Hematopoietic multipotent progenitor cell treated with erythropoietin and hydrocortisone succinate and interleukin-3 and kit ligand, for 4 days (in vitro differentiated cells): ENCODE measurements at places on chromosomes 5 and 9.

- DNase-seq, result no peak
These were observed 7.2 kb downstream of the ZNF354B start for GRCh38 chr5:178866946-178867345.

- no peak for DNase-seq
These were observed 845.9 kb downstream of the MAT2B start for GRCh38 chr5:164351245-164351834.

- DNase-seq, result no peak
These were observed 50.1 kb downstream of the HMCN2 start for GRCh38 chr9:130315446-130316226.

DNA sequence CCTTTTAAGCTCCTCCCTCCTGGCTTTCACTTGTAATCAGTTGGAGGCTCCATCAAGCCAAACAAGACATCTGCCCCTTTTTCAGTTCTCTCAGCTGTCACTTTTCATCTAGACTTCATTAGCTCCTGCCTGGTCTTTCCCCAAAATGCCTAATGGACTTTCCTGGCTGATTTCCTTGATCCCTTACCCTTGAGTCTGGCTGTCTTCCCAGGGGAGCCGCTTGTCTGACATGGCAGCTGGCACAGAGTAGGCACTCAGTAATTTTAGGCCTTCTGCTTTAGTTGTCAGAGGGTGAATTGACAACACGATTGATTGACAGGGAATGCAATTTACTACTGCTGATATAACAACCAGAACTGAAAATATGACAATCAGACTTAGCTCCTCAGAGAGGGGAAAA is 2.1 kb downstream of the C9orf153 start:
- no peak for DNase-seq

GRCh38 chr5:125604104-125604503 is 819.1 kb upstream of the GRAMD2B start:
- no peak for DNase-seq

GRCh38 chr5:77960305-77960704 is 184.2 kb upstream of the TBCA start:
- DNase-seq, result no peak

- no peak for DNase-seq
These were observed 31.5 kb upstream of the ALDH1B1 start for GRCh38 chr9:38360839-38361472.

- DNase-seq, result peak; percentile 20
These were observed 94.9 kb downstream of the SREK1 start for GRCh38 chr5:66239034-66239433.

- no peak for DNase-seq
These were observed 131.4 kb downstream of the CD180 start for GRCh38 chr5:67065237-67065636.

DNA sequence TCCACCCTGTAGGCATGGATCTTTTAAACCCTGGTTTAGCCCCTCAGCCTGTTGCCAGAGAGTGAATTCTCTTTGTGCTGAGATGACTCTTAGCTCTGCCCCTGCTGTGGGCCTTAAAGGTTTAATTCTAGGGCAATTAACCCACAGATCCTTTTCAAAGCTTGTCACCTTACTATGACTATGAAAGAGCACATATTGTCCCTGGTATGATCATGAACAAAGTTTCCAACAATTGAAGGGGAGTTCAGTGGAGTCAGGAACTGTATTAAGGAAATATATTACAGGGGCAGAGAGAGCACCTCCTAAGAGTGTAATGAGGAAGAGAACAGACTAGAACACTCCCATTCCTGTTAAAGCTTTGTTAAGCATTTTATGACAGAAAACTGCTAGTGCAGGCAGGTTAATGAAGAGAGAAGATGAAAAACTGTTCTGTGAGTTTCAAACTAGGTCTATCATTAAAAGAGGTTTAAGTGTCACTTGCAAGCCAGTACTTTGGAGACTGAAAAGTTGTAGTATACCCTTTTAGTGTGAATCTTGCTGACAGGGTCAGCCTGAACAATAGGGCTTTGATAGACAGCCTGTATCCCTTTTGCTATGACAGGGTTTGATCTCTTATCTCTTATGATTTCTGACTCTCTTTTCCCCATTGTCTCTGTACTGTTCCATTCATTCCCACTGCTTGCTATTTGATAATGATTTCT is 104.2 kb upstream of the ELL2 start:
- no peak for DNase-seq

DNA sequence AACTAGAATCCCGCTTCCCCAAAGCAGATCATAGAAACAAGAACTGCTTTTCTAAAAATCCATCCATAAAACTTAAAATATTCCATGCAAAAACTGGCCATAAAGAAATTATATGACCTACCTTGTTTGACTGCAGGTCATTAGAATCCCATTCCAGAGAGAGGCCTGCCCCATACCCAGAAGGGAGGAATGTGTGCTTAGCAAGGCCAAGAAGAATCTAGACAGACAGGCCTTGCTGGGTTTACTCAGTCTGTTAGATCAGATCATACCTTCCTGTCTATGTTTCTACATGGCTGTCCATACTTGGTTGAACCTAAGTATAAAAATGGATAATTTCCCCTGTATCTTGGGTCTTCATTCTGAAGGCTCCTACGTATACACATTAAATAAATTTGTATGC is 358.8 kb upstream of the TRPC7 start:
- DNase-seq, result no peak

- DNase-seq, result no peak
These were observed 339.0 kb upstream of the WWC1 start for GRCh38 chr5:167952278-167952995.

GRCh38 chr5:102737805-102738469 is 17.2 kb upstream of the PAM start:
- DNase-seq, result no peak

DNA sequence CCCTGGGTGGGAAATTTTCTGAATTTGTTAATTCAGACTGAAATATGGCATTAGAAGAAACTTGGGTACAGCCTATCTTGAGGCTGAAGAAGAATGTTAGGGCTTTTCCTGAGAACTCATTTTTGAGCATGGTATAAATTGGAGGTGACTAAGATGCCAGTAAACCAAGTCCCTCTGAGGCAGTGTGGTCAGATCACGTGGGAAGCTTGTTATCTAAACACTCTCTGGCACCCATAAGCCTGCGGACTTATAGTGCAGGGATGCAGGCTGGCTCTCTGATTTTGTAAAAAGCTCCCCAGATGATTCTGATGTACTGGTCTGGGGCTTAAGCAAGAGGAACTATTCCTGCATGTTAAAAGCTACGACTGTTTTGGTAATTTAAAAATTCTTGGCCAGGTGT is 34.3 kb downstream of the MTMR12 start:
- DNase-seq, result peak; percentile 85

DNA sequence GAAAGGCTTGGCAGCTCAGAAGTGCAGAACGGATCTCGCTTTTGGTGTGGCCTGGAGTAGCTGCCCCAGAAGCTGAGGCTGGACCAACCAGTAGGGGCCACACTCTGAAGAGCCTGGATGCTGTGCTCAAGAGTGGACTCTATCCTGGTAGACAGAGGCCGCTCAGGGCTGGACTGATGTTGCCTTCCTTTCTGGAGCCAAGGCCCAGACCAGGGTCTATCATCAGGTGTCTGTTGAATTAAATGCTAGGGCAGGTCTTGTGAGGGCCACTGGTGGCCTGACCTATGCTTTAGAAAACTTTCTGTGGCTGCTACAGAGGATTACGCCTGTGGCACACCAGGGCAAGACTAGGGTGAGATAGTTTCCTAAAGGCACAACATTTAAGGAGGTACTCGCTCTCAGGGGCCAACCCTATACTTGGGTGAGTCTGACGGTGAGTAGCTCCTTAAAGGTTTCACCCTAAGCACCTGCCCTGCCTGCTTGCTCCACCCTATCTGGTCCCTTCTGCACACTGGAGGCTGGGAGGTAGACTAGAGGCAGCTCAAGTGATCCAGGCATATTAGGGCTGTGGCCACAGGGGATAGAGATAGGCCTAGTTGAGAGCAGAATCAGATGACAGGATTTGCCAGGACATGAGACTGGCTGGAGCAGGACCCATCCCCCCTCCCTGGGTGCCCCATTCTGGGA is 9.8 kb upstream of the IRF1 start:
- peak; percentile 33 for DNase-seq

DNA sequence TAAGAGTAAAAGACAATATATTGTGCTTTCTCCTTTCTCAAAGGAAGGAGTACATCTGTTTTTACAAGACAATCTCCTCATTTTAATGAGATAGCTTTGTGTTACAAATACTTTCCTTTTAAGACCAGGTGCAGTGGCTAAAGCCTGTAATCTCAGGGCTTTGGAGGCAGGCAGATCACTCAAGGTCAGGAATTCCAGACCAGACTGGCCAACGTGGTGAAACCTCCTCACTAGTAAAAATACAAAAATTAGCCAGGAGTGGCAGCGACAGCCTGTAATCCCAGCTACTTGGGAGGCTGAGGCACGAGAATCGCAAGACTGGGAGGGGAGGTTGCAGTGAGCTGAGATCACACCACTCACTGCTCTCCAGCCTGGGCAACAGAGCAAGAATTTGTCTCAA is 11.8 kb downstream of the TMEM161B start:
- DNase-seq, result no peak

- DNase-seq, result no peak
These were observed 120.5 kb downstream of the NPR3 start for GRCh38 chr5:32831624-32832023.

GRCh38 chr9:32427111-32427873 is 42.8 kb downstream of the ACO1 start:
- peak; percentile 68 for DNase-seq

DNA sequence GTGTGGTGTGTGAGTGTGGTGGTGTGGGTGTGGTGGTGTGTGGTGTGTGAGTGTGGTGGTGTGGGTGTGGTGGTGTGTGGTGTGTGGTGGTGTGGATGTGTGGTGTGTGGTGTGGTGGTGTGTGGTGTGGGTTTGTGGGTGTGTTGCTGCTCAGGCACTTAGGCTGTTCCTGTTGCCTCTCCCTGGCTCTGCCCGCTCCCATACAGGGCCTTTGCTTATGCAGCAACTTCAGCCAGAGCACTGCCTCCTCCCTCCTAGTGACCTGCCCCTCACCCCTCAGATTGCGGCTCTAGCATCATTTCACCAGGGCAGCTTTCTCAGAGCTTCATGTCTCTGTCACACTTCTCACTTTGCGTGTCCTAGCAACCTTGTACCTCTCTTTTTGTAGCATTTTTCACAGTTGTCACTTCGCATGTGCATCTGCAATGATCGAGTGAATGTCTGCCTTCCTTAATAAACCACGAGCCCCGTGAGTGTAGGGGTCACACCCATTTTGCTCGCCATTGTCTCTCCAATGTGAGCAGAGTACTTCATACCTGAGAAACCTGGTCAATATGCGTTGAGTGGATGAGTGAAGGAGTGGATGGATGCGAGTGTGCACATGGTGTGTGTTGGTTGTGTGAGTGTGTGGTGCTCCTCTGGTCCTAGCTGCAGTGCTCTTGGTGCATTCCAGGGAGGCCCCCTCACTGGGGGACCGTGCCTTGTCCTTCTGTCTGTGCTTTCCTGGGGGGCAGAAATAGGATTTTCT is 167.9 kb upstream of the PANK3 start:
- peak; percentile 33 for DNase-seq

DNA sequence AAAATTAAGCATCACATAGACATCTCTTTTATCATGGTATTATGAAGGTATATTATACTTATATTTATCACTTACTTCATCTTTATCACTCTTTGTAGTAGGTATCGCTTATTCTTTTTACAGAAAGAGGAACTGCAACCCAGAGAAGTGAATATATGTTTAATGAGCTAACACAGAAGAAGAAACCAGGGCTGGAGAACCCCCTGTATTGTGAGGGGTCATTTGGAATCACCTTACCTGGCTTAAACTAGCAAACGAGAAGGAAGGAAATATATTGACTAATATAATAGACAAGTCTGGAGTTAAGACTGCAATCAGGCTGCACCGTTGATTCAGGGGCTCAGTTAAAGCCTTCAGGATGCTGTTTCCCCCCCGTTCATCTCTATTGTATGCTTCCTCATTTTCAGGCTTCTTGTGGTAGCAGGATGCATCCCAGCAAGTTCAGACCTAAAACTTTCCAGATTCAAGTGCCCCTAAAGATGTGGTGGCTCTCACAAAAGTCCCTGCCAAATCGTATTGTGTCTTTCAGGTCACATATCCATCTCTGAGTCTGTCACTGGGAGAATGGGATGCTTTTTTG is 146.4 kb downstream of the GCNT1 start:
- DNase-seq, result no peak

- no peak for DNase-seq
These were observed 599.8 kb downstream of the PDE4D start for GRCh38 chr5:59293700-59294099.

GRCh38 chr9:69388596-69388995 is 63.6 kb downstream of the ENTREP1 start:
- no peak for DNase-seq

- DNase-seq, result no peak
These were observed 9.5 kb upstream of the SH3TC2 start for GRCh38 chr5:149072376-149072775.

DNA sequence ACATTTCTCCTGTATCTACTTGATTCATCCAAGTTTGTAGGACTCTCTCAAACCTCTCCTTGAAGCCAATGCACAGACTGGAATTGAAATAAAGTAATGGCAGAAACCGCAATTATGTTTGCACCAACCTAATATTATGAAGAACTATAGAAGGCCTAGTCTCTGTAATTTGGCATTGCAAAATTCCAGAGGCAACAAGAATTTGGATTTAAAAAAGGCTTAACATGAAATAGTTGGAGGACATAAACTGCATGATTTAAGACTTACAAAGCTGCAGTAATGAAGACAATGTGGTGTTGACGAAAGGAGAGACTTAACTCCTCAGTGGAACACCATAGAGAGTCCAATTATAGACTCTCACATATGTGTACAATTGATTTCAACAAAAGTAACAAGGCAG is 117.8 kb upstream of the MINAR2 start:
- DNase-seq, result no peak

DNA sequence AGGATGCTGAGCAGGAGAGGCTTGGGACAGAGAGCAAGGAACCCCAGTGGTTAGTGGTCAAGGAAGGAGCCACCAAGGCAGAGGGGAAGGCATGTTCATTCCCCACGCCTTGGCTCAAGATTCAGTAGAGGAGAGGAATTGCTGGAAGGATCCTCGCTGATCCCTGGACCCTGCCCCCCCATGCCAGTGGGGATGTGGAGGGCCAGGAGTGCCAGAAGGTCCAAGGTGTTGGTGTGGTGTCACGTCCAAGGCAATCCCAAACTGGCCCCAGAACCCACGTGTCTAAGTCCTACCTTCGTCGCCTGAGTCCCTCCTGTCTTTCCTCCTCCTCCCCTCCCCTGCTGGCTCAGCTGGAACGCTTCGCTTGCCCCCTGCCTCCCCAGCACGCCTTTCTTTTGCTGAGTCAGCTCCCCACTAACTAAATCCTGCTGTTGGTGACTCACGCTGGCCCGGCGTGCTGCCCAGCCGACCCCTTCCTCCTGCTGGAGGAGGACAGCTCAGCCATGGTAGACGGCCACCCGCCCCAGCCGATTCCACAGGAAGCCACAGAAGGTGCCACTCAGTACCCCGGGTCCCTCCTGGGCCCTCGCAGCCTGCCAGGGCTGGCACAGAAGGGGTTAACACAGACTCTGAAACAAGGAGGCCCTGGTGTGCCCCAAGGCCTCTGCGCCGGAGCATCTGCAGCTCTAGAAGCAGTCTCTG is 37.6 kb upstream of the ORM1 start:
- DNase-seq, result peak; percentile 29

GRCh38 chr5:9058161-9058560 is 487.7 kb downstream of the SEMA5A start:
- DNase-seq, result no peak

- peak; percentile 93 for DNase-seq
These were observed at the start of gene SLC31A2 for GRCh38 chr9:113150670-113151611. TSS of gene SLC31A2 (plus strand) at chr9:113151007. CDS start at chr9:113151075, 68 bp downstream.
